ENCODE measurements at places on chromosomes 3 and 15.
A peak's percentile ranks its signal among the peaks of the same experiment; 100 is the strongest.

- H3K4me1 ChIP-seq, result peaks cover 10% of the 10 kb centered on the region
- peak; percentile 88 for DNase-seq
- H3K27me3 ChIP-seq, result no peaks in the 10 kb centered on the region
- no peak overlapping the region for H3K4me3 ChIP-seq
Observed at GRCh38 chr15:93152951-93153350, 63.9 kb upstream of the RGMA start.

DNA sequence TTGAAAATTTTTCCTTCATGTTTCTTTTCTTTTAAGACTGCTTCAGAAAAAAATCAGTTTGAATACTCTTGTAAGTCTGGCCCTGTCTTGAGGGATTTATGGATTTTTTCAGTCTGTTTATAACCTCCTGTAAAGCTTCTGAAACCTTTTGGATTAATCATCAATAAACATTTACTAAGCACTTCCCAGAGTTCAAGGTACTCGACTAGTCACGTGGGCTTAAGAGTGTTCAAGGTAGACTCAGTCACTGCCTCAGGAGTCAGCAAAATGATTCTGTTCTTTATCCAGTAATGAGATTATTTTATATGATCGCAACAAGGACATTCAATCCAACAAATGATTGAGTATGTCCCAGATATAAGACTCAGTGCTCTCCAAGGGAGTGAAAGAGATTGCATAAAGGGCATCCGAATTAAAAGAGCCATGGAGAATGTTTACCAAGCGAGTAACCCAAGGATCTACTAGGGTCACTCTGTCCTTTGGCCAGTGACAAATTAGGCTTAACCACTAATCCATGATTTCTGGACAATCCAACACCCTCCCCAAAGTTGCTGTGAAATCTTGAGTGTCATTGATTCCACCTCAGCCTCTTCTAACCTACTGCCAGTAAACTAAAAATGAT is 726.6 kb upstream of the NAALADL2 start:
- no peaks in the 10 kb centered on the region for H3K36me3 ChIP-seq
- no peaks in the 10 kb centered on the region for H3K27me3 ChIP-seq
- H3K27ac ChIP-seq, result no peak overlapping the region
- DNase-seq, result no peak

GRCh38 chr3:99503350-99503749 is 135.0 kb upstream of the COL8A1 start:
- H3K4me3 ChIP-seq, result no peak overlapping the region
- H3K27ac ChIP-seq, result peak overlapping the region; percentile 58
- DNase-seq, result no peak
- H3K4me1 ChIP-seq, result peaks cover 14% of the 10 kb centered on the region

DNA sequence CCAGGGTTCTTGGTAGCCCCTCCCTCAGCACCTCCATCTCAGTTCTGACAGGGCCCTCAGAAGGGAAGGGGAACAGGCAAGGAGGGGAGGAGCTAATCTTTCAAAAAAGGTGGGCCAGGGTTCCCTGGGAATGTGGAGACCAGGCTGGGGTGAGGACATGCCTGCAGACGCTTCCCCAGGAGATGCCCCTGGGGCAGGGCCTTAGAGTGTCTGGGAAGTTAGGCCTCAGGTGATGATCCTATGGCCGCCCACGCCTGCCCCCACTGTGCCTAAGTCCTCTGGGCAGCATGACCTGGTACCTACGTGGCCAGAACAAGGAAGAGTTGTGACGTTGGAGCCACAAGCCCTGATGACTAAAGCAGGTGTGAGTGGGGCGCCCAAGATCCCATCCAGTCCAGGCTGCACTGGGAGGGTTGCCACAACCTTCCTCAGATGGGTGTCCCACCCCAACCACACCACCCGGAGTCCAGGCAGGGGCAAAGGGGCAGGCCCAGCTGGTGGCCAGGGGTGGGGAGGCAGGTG is 3.9 kb upstream of the SEMA3B start:
- peak overlapping the region; percentile 62 for H3K27ac ChIP-seq
- H3K4me3 ChIP-seq, result no peak overlapping the region
- DNase-seq, result peak; percentile 71

DNA sequence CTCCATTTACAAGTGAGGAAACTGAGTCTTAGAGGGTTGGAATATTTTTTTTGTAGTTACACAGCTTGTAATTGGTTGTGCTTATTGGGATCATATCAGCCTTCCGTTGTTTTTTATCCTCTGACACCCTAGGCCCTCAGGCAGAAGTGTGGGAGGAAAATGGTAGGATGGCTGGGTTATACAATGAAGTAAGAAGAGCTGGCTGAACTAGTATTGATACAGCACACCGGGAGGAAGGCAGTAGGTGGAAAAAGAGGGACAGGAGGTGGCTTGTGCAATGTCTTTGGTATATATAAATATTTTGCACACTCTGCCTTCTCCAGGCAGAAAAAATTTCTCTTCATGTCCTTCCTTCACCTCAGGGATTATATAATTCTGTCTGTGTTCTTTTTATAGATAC is 214.3 kb upstream of the SGO1 start:
- H3K27me3 ChIP-seq, result no peaks in the 10 kb centered on the region
- no peak overlapping the region for H3K27ac ChIP-seq
- H3K4me3 ChIP-seq, result no peak overlapping the region
